ENCODE measurements at places on chromosomes 12 and 14.

- DNase-seq, result no peak
Measured at GRCh38 chr12:71282020-71282419, 124.2 kb upstream of the TSPAN8 start.

DNA sequence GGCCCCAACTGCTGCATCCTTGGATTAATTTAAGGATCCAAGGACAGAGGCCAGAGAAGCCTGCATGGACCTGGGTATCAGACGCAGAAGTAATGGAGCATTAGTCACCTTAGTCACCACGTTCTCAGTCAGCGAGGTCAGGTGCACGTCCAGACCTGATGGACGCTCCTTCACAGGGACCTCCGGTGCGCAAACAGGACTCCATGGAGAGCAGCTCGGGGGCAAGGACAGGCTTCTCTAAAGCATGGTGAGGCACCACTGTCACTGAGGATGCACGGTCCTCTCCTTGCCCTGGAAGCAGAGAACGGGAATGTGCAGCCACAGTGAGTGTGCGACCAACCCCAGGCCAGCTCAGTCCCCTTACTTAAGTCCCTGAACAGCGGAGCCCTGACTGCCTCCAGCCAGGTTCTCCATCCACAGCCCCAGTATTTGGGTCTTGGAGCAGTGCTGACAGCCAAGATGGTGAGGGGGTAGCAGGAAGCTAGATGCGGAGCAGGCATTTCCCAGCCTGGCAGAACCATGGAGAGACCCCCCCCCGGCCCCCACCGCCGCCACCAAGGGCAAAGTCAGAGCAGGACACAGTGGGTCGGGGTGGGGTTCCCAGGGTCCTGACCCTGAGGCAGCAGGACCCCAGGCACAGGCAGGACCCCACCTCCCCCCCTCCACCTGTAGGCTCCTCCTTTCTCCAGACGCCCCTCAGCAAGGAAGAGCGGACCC is 253.4 kb upstream of the SFSWAP start:
- no peak for DNase-seq

DNA sequence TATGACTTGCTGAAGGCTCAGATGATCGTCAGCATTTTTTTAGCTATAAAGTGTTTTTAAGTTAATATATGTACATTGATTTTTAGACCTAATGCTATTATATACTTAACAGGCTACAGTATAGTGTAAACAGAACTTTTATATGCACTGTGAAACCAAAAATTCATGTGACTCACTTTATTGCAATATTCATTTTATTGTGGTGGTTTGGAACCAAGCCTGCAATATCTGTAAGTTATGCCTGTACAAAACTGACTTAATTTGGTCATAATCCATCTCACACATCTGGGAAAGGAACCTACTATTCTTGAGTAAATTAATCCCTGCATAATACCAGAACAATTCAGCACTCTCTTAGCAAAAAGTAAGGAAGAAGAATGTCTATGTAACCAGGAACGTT is 390.7 kb downstream of the SYT1 start:
- DNase-seq, result peak; percentile 16

DNA sequence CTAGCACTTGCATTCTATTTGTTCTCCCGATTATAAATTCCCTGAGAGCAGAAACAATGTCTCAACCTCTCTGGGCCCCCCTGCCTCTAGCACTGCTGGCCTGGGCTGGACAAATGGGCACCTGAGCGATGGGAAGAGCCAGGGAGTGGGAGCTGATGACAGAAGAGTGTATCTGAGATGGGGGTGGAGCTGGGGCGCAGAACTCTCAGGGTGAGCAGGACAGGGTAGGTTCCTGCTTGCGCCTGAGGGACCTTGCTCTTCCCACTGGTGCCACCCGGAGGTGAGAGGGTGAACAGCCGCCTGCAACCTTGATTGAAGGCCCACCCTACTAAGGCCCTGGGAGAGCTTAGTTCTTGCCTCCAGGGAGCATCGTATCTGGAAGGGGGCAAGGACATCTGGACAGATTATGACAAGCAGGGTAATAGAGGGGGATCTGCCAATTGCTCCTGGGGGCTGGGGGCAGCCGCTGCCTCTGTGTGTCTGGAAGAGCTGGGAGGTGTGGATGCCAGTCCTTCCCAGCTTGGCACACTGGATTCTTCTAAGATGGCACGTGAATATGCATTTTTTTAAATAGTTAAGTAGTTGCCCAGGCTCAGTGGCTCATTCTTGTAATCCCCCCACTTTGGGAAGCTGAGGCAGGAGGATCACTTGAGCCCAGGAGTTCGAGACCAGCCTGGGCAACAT is 43.0 kb upstream of the TSPAN9 start:
- peak; percentile 65 for DNase-seq

DNA sequence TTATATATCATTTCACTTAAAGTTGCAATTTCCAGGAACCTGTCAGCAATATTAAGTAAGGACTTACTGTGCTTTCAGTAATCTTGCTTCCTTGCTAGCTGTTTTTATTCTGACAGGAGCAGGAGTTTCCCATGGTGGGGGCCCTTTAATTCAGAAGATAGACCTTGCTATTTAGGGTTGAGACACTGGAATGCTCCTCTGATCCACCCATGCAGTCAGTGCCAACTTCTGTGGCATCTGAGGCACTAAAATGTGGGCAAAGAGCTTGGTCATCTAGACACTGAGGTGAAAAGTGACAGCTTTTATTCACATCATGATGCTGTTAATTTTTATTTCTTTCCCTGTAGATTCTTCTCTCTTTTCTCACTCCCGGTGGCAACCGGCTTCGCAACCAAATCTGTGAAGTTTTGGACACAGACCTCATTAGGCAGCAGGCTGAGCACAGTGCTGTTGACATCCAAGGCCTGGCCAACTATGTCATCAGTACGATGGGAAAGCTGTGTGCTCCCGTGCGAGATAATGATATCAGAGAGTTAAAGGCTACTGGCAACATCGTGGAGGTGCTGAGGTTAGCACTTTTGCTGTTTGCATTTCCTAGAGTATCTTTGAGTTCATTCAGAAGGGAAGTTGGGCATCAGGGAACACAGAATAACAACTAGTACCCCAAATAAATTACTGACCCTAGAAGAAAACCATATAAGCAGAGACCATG is 18.8 kb downstream of the TCP11L2 start:
- no peak for DNase-seq

DNA sequence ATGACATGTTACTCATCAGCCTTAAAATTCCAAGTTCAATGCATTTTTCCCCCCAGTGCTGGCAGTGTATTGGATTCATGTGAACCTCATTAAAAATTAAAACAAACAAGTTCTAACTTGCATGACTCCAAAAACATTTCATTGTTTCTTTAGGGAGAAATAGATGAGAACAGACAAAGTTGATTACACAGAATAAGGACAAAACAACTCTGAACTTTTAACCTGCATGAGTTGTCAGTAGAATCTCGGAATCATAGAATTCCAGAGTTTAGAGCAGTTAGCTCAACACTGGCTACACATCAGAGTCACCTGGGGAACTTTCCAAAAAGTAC is 127.5 kb downstream of the TMX1 start:
- DNase-seq, result peak; percentile 74

DNA sequence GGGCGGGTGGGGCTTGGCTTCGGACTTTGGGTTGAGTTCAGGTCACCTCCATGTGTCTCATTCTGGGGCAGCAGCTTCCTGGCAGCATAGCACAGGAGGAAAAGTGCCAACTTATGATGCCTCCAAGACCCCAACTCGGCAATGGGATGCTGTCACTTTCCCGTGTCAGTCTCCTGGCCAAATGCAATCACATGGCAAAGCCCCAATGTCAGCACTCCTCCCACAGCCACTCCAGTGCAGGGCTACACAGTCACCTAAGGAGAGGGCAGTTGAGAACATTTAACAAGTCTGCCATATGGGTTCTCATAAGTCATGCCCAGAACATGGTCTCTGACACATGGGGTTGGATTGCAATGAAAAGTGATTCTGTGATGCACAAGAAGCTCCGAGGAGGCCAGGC is 26.7 kb downstream of the ELK3 start:
- DNase-seq, result peak; percentile 62

GRCh38 chr14:61531465-61532122 is 163.7 kb upstream of the HIF1A start:
- DNase-seq, result no peak

- DNase-seq, result peak; percentile 83
Measured at GRCh38 chr12:12606781-12607589, 4.7 kb upstream of the CREBL2 start.

GRCh38 chr12:50537538-50537919 is 32.7 kb downstream of the DIP2B start:
- DNase-seq, result peak; percentile 29

GRCh38 chr12:79375050-79375449 is 315.7 kb downstream of the PAWR start:
- no peak for DNase-seq

GRCh38 chr12:58388261-58388660 is 446.9 kb downstream of the ATP23 start:
- no peak for DNase-seq

DNA sequence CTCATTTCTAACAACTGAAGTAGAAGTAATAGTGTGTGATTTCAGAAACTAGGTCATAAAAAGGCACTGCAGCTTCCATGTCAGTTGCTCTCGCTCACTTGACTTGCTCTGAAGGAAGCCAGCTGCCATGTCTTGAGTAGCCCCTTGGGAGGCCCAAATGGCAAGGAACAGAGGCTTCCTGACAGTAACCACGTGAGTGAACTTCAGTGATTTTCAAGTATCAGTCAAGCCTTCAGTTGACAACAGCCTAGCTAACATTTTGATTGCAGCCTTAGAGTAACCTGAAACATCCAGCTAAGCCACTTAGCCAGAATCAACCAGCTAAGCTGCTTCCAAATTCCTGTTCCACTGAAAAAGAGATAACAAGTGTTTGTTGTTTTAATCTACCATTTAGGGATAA is 26.7 kb downstream of the TOGARAM1 start:
- DNase-seq, result no peak

- DNase-seq, result no peak
Measured at GRCh38 chr12:84638811-84639368, 273.7 kb downstream of the SLC6A15 start.

- peak; percentile 87 for DNase-seq
Measured at GRCh38 chr14:54175298-54175942, 218.8 kb upstream of the BMP4 start.

- DNase-seq, result peak; percentile 32
Measured at GRCh38 chr12:5487948-5488625, 56.2 kb downstream of the NTF3 start.

- no peak for DNase-seq
Measured at GRCh38 chr14:74771399-74771798, 8.3 kb downstream of the YLPM1 start.

GRCh38 chr12:85805654-85806053 is 30.6 kb downstream of the RASSF9 start:
- DNase-seq, result peak; percentile 73

- DNase-seq, result peak; percentile 63
Measured at GRCh38 chr14:54177641-54178621, 218.9 kb upstream of the CDKN3 start.

DNA sequence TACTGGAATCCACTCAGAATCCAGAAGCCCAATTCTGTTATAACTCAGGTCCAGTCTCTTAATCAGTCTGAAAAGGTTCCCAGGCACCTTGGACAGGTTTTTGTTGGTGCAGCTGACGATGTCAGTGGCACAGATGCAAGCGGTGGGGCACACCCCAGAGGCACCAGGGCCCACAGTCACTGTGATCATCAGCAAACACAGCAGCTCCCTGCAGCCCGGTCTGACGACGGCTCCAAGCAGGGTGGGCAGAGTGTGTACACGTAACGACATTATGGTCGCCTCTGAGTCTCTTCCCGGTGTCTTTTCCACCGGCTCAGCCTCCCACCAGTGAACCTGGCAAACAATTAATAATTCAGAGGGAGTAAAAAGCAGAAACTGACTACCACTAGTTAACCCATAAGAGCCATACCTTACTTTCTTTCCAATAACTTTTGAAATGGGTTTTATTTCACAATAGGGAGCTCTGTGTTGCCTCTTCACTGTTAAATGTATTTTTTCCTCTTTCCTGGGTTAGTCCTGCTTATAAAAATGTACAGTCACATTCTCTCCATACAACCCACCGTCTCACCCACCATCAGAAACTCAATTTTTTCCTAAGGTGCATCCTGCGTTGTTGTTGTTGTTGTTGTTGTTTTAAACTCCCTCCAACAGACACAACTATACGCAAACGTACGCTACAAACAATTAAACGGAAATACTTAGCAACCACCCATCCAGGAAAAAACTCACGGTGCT is 521 bp upstream of the PCED1B start:
- DNase-seq, result no peak

DNA sequence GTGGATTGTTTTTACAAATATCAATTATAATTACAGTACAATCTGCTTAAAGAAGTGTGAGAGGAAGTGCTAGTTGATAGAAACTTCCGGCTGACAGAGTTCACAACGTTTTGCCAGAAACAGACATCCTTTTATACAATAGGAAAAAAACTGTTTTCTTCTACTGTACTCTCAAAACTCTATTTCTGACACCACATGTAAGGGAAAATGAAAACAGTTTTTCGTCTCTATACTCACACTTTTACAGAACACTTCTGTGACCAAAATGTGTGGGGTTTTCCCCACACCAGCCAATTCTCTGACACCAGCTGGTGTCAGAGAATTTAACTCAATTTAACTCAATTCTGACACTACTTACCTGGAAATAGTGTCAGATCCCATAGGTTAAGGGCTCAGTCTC is 24.2 kb upstream of the HIF1A start:
- no peak for DNase-seq

DNA sequence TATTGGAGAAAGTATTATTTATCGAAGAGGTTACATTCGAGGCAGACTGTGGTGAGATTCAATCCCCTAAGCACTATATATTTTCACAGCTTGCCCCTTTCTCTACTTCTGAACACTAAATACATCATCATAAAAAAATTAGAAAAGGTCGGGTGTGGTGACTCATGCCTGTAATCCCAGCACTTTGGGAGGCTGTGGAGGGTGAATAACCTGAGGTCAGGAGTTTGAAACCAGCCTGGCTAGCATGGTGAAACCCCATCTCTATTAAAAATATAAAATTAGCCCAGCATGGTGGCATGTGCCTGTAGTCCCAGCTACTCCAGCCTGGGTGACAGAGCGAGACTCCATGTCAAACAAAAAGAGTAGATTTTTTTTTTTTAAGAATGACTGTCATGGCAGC is 70.6 kb upstream of the MYF6 start:
- DNase-seq, result peak; percentile 16

GRCh38 chr14:58979325-58979724 is 209.1 kb upstream of the DAAM1 start:
- no peak for DNase-seq

- no peak for DNase-seq
Measured at GRCh38 chr14:77902811-77903210, 102.9 kb downstream of the ADCK1 start.

GRCh38 chr12:68565391-68565903 is 45.3 kb upstream of the RAP1B start:
- peak; percentile 79 for DNase-seq

DNA sequence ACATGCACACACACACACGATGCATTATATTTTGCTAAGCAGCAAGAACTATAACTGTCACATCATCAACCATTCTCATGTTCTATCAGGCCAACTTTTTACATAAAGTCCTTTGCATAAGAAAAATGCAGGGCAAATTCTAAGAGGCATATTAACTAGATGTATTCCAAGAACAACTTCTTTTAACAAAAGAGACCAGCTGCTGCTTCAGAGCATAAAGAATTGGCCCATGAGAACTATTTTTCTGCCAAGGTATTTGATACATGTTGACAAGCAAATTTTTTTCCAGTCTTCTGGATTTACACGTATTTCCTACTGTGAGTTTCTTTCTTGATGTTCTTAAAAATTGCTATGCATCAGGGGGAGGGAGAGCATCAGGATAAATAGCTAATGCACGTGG is 27.2 kb downstream of the GLT8D2 start:
- DNase-seq, result no peak

GRCh38 chr14:59969319-59969718 is 49.4 kb downstream of the LRRC9 start:
- peak; percentile 10 for DNase-seq

All from astrocyte of the spinal cord (primary cell).